ENCODE measurements at places on chromosomes 5 and 9.

DNA sequence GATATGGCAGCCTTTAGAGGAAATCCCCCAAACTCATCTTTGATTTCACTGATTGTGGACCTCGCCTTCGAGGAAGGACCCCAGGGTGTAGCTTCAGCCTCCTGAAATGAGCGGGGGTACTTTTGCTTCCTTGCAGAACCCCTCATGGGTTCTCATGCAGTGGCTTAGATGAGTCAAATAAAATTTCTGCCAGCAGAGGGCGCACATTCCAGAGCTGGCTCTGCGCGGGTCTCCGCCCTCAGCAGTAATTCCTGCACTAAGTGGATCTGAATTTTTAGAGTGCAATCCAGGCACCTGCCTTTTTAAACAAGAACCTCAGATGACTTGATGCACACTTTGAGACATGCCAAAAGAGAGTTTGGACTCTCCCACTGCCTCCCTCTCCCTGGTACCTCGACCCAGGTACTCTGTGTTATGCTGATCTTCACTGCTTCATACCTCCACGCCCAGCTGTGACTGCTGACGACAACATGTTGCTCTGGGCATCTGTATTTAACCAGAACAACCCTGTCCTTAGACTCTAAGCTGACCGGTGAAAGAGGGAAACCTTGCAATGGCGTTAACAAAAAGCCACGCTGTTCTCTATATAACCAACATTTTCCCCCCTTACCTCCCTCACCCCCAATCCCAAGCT, 7.3 kb downstream of the EGFLAM start:
- peak; percentile 4 for DNase-seq

GRCh38 chr5:160291467-160291866, 20.9 kb downstream of the CCNJL start:
- DNase-seq: no peak

DNA sequence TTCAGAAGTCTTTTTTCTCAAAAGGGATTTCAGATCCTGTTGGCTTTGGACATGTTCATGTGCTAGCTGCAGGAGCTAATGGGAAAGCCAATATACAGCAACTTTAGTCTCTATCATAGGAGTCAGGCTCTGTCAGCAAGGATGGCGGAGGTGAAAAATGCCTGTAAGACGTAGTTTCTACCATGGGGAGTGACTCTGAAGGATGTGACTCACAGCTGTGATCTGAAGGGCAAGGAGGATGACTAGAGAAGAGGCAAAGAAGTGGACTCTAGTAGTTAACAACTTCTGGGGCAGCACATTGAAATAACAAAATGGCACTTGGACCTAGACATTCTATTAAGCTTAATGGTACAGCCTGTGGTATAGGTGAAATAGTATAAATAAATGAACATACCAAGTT, 3.1 kb upstream of the NDUFS4 start:
- no peak for DNase-seq

DNA sequence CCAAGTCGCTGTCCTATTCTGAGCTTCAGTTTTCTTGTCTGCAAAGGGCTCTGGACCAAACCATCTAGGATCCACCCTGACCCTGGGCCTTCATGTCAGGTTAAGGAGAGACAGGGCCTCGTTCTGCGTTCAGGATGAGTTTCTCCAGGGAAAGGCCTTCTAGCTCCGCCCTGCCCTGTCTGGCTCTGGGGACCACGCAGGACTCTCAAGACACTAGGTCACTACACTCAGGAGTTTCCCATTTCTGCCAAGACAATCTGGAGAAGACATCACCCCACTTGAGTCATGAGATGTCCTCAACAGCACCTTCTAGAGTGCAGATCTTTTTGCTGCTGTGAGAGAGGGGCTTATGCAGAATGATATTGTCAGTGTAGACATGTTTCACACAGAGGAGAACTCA, 53.2 kb upstream of the KCNMB1 start:
- DNase-seq: no peak

GRCh38 chr5:151274666-151275065, 21.7 kb downstream of the GM2A start:
- no peak for DNase-seq

DNA sequence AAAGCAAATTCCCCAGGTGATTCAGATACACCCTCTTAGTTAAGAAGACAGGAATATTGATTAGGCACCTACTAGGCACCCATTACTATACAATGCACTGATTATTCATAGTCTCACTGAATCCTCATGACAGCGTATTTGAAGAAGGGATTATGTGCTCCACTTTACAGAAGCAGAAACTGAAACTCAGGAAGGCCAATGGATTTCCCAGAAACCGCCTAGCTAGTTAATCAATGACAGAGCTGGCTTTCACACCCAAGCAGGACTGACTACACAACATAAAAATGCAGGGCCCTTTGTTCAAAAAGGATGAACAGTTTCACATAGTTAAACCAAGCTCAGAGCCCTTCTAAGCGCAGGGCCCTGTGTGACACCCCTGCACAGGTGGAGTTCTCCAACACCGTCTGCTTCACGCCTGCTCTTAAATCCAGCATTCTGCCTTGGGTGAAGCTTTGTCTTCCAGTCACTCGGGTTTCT, 117.3 kb downstream of the TTLL11 start:
- no peak for DNase-seq

- DNase-seq: no peak
Observed at GRCh38 chr9:86953181-86953580, 5.9 kb upstream of the GAS1 start.

GRCh38 chr9:16960084-16960483, 89.6 kb upstream of the BNC2 start:
- no peak for DNase-seq

DNA sequence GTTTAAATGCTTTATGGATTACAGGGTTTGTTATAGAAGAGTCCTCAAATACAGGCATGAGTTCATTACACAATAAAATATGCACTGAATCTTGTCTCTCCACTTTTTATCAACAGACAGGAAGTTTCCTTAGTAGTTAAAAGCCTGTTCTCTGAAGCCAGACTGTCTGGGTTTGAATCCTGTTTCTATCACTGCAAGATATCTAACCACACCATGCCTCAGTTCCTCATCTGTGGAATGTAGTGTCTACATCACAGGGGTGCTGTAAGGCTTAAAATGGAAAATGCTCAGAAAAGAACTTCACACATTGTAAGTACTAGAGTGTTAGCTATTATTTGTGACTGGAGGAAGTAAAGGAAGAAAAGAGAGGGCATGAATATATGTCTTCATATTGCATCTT, 9.3 kb downstream of the LIX1 start:
- no peak for DNase-seq

DNA sequence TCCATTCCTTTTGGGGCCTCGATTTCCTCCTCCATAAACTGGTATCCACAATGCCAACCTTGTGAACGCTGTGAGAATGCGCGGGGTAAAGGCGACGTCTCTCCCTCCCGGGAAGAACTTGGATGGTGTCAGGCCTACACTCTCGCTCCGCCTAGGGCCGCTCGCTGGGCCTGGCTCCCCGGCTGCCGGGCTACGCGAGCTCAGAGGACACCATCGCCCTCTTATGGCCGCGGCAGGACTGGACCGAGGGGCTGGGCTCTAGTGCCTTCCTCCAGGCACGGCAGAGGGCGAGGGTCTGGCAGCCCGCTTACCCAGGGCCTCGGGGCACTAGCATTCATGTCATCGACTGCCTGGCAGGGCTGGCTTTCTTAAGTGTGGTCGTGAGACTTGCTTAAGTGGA, 1.3 kb upstream of the EXOSC2 start:
- no peak for DNase-seq

GRCh38 chr5:148163345-148163744, 5.0 kb upstream of the SPINK14 start:
- DNase-seq: no peak

DNA sequence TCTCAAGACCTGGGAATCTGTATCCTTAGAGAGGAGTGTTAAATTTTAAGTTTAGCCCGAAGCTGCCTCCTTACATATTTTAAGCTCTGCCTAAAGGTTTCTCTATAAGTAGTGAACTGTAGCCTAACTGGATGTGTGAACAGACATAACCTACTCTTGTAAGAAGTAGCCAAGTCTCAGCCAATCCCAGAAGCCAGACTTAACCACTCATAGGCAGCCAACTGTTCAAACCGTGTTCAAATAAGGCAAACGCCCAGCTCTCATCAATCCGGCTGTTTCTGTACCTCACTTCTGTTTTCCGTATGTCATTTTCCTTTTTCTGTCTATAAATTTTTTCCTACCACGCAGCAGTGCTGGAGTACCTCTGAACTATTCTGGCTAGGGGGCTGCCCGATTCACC, 58.7 kb upstream of the HRH2 start:
- DNase-seq: no peak

DNA sequence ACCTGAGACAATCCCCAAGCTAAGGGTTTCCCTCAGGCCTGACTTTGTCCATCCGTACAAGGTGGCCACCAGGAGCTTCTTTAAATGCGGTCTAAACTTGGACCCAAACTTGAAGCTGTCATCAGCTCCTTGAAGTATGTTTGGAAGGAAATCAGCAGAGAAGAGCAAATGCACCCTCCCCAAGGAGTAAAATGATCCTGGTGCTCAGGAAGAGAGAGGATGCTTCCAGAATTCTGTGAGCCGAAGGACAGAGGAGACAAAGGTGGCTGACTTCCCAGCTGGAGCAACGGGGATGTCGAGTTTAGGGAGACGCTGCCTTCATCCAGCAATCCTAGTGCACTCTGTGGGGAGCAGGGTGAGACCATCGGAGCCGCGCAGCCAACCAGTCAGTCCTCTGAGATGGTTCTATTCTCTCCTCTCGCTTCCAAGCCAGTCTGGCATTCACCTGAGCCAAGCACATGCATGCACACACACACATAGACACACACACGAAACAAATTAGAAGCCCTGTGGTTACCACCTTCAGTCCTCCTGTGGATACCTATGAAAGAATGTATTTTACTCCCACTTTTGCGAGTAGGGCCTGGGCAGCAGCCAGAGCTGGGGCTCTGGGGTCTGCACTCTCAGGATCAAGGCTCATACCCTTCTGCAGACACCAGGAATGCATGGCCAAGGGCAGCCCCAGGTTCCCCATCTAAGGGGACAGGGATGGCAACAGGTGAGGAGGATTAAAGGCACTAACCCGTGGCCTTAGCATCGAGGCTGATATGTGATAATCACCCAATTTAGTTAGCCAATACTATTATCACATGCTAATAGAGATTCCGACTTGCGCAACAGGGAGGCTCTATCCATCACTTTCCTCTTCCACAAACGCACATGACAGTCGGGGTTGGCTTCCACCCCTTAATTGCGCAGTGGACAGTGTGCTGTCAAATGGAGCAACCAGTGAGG, 75.8 kb downstream of the GTF3C4 start:
- DNase-seq: no peak

DNA sequence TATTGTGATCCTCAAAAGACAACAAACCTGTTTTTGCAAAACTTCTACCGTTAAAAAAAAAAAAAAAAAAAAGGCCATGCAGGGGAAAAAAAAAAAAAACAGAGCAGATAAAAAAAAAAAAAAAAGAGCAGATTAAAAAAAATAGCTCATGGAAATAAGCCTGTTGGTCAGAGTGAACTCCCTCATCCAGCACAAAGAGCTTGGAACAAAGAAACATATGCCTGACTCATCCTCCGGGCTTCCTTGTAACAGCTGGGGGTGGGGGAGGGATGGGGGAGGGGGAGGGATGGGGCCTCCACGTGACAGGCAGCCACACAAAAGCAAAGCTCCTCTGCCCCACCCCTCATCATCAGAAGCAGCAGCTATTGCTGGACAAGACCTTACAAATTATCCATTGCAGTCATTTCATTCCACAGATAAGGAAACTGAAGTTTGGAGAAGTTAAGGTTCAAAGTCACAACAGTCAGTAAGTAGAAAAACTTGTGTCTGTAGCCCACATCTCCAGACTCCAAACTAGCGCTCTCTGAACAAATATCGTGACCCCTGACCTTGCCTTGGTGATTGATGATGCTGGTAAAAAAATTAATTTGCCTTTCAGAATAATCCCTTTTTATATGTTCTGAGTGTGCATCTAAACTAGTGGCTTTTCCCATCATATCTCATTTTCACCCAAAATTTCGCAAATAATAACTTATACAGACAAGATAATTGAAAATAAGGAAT, 38.9 kb downstream of the SLC35D2 start:
- DNase-seq: no peak

GRCh38 chr5:151670953-151671636, 15.6 kb downstream of the SPARC start:
- DNase-seq: no peak

GRCh38 chr9:122020398-122020797, 72.7 kb downstream of the TTLL11 start:
- DNase-seq: no peak

GRCh38 chr9:125561509-125562148, 145.4 kb downstream of the MAPKAP1 start:
- no peak for DNase-seq

GRCh38 chr5:82975396-82975795, 101.8 kb downstream of the TMEM167A start:
- DNase-seq: no peak

DNA sequence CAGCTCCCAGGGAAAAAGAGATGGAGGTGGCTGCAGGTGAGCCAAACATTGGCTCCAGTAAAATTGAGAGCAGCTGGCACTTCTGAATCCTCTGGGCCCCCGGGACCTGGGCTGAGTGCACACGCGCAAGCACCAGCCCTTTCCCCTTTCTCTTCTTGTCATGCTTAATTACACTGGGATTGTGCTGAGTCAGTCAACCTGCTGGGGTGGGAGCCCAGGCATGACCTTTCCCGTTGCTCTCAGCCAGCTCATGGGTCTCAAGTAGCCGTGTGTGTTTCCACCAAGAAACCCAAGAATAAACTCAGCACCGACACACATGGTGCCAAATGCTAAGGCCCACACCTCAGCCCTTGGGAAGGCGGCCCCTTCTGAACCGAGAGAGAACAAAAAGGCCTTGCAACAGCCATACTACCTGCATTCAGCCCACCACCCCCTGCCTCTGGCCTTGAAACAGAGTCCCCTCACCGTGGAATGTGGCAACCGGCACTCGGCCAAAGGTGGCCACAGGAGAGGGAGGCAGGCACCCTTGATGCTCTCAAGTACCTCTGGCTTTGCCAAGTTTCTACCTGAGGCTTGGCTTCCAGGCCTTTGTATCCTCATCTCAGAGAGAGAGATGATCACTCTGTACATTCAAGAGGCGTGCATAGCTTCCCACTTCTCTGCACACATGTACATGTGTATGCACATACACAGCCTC, 28.1 kb downstream of the SLIT3 start:
- no peak for DNase-seq

GRCh38 chr9:76115396-76115795, 224.9 kb downstream of the PCSK5 start:
- no peak for DNase-seq

- DNase-seq: no peak
Observed at GRCh38 chr5:23579566-23579965, 72.2 kb downstream of the PRDM9 start.

DNA sequence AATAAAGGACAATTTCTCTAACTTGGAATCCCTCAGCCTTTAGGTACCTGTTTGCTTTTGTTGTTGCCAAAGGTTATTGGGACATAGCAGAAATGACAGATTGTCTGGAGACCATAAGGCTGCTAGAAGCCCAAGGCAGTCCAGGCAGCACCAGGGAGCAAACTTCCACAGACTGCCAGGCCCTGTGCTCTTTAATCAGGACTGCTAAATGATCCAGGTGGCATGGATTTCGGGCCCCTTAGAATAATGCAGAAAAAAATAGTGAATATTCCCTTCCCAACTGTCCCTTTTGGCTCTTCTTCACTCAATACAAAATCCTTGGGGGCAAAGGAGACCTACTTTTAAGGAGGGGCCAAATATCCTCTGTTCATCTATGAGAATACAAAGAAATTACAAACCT, 73.9 kb downstream of the GABRA1 start:
- no peak for DNase-seq
